ENCODE measurements at places on chromosomes 4 and X.

- no peak for DNase-seq
Observed at GRCh38 chrX:32530802-32531403, 680.4 kb downstream of the DMD start.

DNA sequence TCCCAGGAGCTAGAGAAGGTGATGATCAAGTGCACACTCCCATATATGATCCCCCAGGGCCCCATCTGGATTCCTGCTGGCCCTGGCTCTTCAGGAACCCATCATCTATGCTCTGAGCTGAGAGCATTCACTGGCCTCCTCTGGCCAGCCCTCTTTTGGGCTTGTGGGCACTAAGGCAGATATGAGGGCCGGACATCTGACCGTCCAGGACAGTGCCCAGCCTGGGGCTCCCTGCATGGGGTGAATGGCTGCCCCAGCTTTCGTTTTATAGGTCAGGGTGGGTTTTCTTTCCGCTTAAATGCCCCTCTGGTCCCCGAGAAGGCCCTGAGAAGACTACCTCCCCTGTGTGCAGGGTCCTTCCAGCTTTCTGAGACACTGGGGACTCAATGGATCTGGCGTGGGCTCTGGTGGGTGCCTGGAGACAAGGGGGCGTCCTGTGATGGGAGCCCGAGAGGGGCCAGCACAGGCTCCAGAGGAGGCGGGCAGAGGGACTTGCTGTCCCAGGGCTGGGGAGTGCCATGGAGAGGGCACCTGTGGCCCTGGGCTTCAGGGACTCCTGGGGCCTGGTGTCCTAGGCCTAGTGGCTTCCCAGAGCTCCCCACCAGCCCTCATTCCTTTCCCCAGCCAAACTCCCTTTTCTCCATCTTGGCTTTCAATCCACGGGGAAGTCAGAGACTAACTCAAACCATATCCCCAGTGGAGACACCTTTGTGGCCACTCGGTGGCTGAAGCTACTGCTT lies 39.5 kb upstream of the GRPEL1 start:
- DNase-seq = no peak

GRCh38 chr4:58935332-58935731 lies 1825.1 kb upstream of the IGFBP7 start:
- no peak for DNase-seq

- DNase-seq = no peak
Observed at GRCh38 chr4:61379406-61379805, 179.3 kb downstream of the ADGRL3 start.

- DNase-seq = no peak
Observed at GRCh38 chr4:48103483-48104139, 30.4 kb downstream of the TXK start.

GRCh38 chr4:9877123-9877522 lies 95.7 kb downstream of the DRD5 start:
- DNase-seq = no peak

DNA sequence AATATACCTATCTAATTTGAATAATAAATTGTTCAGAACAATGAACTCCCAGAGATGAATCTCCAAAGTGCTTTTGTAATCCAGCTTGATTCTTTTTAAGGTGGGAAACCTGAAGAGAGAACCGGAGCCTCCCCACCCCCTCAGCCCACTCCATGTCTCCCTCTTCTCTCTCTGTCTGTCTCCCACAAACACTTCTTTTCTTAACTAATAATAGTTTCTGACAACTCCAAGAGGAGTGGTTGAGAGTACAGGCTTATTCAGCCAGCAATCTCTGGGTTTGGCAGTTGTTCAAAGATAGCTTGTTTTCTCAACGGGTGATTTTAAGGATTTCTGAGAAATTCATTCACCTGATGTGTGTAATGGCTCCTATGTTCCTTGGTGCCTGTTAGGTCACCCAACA lies 23.4 kb downstream of the PPP4R3C start:
- DNase-seq = no peak

DNA sequence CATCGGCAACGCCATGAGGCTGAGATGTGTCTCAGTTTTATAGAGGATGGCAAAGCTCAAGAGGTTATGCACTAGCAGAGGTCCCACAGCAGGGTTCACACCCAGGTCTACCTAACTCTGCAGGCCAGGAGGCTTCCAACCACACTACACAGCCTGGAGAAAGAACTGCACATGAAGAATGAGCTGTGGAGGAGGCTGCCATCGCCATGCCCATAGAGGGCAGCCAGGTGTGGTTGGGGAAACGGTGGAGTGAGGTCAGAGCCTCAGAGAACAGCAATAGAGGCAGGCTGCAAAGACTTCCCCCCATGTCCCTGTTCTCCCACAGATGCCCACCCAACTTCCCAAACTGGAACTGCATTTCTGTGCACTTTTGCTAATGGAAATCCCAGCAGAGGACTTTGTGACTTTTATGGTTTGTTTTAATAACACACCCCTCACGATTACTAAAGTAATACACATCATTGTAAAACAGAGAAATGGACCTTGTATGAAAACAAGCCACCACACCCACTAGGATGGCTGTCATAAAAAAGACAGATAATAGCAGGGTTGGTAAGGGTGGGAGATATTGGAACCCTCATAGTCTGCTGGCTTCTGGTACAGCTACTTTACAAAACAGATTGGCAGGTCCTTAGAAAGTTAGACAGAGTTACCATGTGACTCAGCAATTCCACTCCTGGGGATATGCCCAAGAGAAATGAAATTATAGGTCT lies 58.9 kb upstream of the PROM1 start:
- DNase-seq = no peak

DNA sequence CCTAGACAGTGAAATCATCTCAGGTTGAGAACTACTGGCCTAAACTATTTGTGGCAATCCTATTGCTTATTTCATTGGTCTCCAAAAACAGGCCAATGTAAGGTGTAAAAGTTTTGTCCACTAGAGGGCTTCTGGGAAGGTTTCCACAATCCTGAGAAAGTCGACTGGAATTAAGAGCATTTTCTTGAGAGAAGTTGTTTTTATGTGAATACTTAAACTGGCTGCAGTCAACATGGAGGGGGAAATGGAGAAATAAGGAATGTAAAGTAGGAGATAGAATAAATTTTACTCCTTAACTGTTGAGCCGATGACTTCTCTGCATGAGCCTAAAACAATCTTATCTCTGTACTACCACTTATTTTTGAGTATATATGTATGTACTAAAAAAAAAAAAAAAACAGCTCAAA lies 11.0 kb upstream of the EIF4E start:
- DNase-seq = no peak

- DNase-seq = no peak
Observed at GRCh38 chr4:23851464-23851863, 38.4 kb downstream of the PPARGC1A start.

DNA sequence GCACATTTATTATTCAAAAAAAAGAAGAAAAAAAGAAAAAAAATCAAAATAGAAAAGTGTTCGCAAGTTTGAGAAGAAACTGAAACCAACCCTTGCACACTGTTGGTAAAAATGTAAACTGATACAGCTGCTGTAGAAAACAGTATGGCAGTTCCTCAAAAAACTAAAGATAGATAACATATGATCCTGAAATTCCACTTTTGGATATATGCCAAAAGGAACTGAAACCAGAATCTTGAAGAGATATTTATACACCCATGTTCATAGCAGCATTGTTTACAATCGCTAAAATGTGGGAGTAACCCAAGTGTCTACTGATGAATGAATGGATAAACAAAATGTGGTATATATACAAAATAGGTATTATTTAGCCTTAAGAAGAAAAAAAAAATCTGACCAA lies 155.4 kb downstream of the TBCK start:
- no peak for DNase-seq

DNA sequence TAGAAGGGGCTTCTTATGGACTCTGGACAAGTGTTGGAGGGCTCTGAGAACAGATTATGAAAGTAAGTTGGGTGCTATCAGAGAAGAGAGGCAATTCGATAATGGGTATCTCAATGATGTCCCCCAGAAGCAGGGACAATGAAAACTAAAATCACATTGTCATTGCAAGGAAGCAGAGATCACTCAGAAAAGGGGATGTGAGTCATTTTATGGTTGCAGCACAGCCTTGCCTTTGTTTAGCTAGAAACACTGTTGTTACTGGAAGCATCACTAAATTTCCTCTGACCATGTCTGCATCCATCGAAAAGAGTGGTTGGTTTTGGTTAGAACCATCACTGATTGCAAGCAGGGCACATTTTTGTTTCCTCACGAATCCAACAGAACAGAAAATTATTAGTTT lies 246.8 kb upstream of the NWD2 start:
- no peak for DNase-seq

GRCh38 chr4:15652191-15652590 lies 3.0 kb downstream of the FBXL5 start:
- DNase-seq = no peak

- no peak for DNase-seq
Observed at GRCh38 chr4:183153190-183153916, 54.3 kb downstream of the WWC2 start.

GRCh38 chrX:74104356-74105015 lies 199.5 kb upstream of the ZCCHC13 start:
- DNase-seq = no peak

- DNase-seq = no peak
Observed at GRCh38 chrX:70324326-70324725, 34.4 kb downstream of the KIF4A start.

DNA sequence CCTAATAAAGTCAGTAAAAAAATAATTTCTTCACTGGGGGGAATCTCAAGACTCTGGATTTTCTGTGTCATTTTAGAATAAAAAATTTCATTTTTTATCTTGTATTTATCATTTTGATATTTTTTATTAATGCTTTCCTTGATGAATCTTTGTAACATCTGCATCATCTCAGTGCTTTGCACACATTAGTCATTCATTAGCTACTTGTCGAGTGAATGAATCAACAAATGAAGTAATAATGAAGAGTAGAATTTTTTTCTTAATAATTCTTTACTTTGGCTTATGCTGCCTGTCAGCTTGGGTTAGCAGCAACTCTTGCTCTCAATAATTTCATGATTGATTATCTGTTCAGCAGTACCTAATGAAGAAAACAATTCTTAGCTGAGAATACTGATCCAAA lies 530.8 kb downstream of the GRXCR1 start:
- DNase-seq = no peak

DNA sequence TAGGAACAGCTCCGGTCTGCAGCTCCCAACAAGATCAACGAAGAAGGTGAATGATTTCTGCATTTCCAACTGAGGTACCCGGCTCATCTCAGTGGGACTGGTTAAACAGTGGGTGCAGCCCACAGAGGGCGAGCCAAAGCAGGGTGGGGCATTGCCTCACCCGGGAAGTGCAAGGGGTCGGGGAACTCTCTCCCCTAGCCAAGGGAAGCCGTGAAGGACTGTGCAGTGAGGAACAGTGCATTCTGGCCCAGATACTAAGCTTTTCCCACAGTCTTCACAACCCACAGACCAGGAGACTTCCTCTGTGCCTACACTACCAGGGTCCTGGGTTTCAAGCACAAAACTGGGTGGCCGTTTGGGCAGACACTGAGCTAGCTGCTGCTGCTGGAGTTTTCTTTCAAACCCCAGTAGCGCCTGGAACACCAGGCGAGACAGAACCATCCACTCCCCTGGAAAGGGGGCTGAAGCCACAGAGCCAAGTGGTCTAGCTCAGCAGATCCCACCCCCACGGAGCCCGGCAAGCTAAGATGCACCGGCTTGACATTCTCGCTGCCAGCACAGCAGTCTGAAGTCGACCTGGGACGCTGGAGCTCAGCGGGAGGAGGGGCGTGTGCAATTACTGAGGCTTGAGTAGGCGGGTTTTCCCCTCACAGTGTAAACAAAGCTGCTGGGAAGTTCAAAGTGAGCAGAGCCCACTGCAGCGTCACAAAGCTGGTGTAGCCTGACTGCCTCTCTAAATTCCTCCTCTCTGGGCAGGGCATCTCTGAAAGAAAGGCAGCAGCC lies 84.6 kb downstream of the THOC2 start:
- no peak for DNase-seq

DNA sequence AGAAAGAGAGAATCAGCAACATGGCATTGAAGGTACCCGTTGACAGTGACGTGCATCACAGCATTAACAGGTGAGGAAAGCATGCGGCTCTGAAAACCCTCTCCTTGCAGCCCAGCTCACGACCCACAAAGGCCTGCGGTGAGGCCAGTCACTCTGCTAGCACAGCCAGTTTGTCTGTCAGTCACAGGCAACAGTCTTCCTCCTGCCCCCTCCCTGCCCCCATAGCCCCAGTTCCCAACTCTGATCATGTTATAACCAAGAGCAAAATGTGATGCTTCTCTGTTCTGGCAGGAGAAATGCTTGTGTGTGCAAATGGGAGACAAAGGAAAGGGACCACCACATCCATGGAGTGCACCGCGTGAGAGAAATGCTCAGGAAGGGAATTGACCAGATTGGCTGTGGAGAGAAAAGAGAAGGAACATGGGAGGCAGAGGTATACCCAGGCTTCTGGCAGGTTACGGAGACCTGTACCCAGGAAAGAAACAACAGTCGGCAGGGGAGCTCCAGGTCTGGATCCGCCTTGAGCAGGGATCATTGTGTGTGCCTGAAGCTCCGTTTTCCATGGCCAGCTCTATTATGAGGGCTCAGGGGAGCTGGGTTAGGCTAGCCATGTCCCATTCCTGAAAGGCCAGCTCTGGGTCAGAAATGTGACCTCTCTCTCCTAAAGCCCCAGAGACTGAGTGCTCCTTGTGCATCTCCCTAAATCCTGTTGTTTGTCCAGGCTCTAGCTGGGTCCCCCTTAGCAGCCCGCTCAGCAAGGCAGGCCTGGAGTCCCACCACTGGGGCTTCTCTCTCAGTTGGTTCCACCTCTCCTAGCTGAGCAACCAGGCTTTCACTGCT lies 139.7 kb upstream of the MAMLD1 start:
- DNase-seq = no peak

GRCh38 chr4:1842993-1843448 lies 12.9 kb downstream of the LETM1 start:
- DNase-seq = no peak

- no peak for DNase-seq
Observed at GRCh38 chr4:165031436-165032211, at the start of gene TRIM60. TRIM60 (plus strand) TSS chr4:165031999; CDS start chr4:165040073, 8,074 bp downstream.

- DNase-seq = no peak
Observed at GRCh38 chr4:188300385-188300784, 161.1 kb downstream of the TRIML1 start.

DNA sequence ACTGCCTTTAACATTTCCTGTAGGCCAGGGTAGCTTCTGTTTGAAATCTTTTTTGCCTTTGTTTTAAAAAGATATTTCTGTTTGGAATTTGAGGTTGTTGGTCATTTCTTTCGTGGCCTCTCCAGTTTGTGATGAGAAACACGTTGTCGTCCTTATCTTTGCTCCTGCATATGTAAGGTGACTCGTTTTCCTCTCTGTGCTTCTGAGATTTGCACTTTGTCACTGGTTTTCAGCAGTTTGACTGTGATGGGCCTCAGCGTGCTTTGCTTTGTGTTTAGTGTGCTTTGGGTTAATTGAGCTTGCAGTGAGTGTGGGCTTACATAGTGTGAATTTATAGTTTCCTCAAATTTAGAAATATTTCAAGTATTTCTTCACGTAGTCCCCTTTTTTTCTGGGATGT lies 81.5 kb downstream of the FAM193A start:
- DNase-seq = no peak

- DNase-seq = no peak
Observed at GRCh38 chr4:648579-649292, 23.4 kb downstream of the PDE6B start.

DNA sequence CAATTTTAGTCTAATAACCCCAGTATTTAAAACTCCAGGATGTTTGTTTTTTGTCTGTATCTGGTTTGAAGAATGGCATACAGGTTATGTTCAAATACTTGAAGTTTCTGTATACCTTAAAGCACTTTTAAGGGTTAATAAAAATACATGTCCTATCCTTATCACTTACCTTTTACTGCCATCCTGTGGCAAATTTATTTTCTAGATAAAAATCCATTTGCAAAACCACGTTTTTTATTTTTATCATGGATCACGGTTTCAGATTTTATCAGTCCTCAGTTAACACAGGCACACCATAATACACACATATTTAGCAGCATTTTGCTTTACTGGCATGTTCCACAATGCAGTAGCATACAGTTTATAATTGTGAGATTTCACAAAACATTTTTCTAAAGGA lies 113.3 kb upstream of the H2AZ1 start:
- no peak for DNase-seq
